ENCODE measurements at places on chromosomes 16 and 17. TPM values are rescaled to one million over a fixed set of nuclear protein-coding genes. Genes with fewer than 3 reads are reported as not detected.

- no peak for DNase-seq
These were observed 98.1 kb upstream of the SEC14L1 start for GRCh38 chr17:77042476-77043231.

PDILT gene
- not detected for total RNA-seq

DNA sequence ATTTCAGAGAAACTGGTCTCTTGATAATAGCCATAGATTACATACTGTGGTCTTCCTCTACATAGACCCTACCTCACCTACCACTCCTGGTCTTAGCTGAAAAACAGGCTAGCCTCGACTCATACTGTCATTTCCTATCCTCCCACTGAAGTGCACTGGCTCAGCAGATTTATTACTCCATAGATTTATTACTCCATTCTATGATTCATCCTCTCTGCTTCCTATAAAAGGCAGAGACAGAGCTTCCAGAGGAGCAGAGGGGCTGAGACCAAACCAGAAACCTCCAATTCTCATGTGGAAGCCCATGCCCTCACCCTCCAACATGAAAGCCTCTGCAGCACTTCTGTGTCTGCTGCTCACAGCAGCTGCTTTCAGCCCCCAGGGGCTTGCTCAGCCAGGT, at the start of gene CCL7:
CCL7 (plus strand) TSS at position 253 of the 400 bp plus-strand sequence; CDS start at position 323, 70 bp downstream.
- DNase-seq, result peak; percentile 79

- no peak for DNase-seq
These were observed 30.4 kb upstream of the DHX8 start for GRCh38 chr17:43453331-43453812.

DNA sequence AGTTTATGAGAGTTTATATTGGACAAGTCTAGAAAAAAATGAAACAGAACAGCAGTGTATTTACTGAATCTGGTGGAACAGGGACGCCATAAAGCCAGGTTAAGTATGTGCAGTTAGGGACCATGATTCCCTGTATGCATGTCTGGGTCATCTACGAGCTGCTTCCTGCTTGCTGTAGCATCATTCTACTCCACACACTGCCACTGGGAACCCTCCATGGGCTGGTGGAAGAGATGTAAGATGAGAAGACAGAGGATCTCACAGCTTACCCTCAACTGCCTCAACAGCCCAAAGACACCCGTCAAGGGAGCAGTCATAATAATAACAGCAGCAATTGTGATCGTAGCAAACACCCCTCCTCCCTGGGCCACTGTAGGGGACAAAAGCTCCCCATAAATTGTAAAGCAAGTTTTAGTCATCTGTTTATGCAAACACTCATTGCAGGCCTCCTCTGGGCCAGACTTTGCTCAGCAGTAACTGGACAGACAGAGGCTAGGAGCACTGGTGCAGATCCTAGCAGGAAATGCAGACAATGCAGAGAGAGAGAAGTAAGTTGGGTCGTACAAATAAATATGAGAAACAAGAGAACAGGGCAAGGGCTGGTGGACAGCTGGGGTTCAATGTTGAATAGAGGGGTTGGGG, 188.0 kb downstream of the SOX9 start:
- DNase-seq, result no peak
